ENCODE measurements at places on chromosomes 2 and 18. TPM values are rescaled to one million over a fixed set of nuclear protein-coding genes. Genes with fewer than 3 reads are reported as not detected.

GRCh38 chr2:75790121-75790813 is 79.6 kb upstream of the GCFC2 start:
- H3K27me3 ChIP-seq = peaks cover 13% of the 10 kb centered on the region
- no peak for DNase-seq
- H3K4me3 ChIP-seq = no peak overlapping the region
- H3K36me3 ChIP-seq = no peaks in the 10 kb centered on the region
- no peak overlapping the region for H3K27ac ChIP-seq
- H3K4me1 ChIP-seq = no peaks in the 10 kb centered on the region

- no peak for DNase-seq
- no peaks in the 10 kb centered on the region for H3K4me1 ChIP-seq
- peaks cover 9% of the 10 kb centered on the region for H3K27me3 ChIP-seq
- H3K27ac ChIP-seq = no peak overlapping the region
- H3K4me3 ChIP-seq = no peak overlapping the region
These were observed 28.7 kb downstream of the DYSF start for GRCh38 chr2:71482055-71482454.

GRCh38 chr2:120544522-120544921 is 191.1 kb upstream of the GLI2 start:
- H3K36me3 ChIP-seq = no peaks in the 10 kb centered on the region
- H3K4me1 ChIP-seq = no peaks in the 10 kb centered on the region
- DNase-seq = no peak
- H3K27me3 ChIP-seq = peaks cover 13% of the 10 kb centered on the region

Gene STARD6
- not detected for total RNA-seq

Gene SATB2
- total RNA-seq = 0.65 TPM

Gene HAAO
- total RNA-seq = 6.1 TPM
